ENCODE measurements at places on chromosomes 5 and 9. TPM values are rescaled to one million over a fixed set of nuclear protein-coding genes. Genes with fewer than 3 reads are reported as not detected.
A peak's percentile ranks its signal among the peaks of the same experiment; 100 is the strongest.

- peak; percentile 60 for DNase-seq
Observed at GRCh38 chr5:168947212-168947868, 353.6 kb downstream of the SLIT3 start.

- no peak for DNase-seq
Observed at GRCh38 chr5:67021962-67022361, 174.6 kb downstream of the CD180 start.

GRCh38 chr5:150789450-150789849 lies 10.9 kb downstream of the SMIM3 start:
- DNase-seq: no peak

GRCh38 chr5:157106630-157107461 lies 2.0 kb downstream of the HAVCR2 start:
- no peak for DNase-seq

DNA sequence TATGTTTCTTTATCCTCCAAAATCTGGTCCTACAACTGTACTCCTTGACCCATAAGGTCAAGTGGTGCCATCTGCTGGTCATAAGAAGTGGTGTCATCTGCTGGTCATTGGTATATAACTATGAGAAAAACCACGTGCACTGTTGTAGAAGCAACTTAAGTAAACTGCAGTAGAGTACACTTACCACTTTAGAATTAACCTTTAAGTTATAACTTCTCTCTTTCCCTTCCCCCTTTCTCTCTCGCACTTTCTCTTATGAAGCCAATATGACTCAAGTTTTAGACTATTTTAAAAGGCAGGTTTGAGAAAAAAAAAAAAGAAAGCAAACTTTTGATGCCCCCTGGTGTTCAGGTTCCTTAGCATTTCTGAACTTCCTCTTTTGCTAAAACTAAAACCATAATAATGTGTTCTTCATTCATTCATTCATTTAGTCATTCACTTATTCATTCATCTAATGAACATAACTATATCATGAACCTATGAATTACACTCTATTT lies 12.8 kb upstream of the MTAP start:
- peak; percentile 96 for DNase-seq

DNA sequence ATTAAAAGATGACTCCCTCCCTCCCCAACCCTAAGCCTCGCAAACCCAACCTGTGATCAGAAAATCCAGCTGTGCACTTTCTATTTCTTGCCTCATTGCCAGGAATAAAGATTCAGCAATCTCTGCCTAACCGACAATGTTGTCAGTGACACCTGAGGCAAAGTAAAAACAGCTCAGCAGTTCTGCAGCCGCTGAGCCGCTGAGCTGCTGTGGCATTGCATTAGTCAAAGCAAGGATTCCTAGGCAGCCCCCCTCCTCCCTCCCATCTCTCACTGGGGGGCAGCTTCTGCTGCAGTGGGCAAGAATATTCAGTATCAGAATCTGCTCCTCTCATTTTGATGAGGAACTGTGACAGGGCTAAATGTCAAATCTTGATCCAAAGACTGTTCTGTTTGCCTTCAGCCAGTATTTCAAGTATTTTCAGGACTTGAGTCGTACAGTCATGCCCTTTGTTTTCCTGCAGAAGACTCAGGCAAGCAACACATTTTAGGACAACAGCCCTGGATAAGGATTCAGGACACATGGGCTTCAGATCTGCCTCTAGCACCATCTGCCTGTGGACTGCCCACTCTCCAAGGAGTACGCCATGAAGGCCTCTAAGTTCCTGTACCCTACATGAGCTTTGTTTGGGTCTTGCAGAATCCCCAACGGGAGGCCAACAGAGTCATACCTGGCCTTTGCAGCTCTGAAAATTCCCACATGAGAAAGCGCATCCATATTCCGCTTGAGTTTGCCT lies 41.1 kb upstream of the DAP start:
- no peak for DNase-seq

DNA sequence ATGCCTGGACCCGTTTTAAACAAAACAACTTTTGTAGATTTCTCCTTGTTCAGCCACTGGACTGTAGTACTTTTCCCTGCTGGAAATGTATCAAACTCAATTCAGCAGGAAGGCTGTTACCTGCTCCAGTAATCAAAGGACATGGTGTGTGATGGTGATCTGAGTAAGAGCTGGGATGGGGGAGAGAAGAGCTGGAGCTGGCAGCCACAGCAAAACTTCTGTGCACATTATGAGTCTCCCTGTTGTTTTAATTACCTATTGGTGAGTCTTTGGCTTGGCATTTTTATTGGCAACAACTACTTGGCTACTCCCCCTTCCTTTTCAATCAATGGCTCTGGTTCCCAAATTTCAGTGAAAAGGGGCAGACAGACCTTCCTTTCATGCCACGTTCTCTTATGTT lies 9.7 kb downstream of the NREP start:
- no peak for DNase-seq

GRCh38 chr9:88920645-88921044 lies 70.6 kb upstream of the S1PR3 start:
- DNase-seq: peak; percentile 11

DNA sequence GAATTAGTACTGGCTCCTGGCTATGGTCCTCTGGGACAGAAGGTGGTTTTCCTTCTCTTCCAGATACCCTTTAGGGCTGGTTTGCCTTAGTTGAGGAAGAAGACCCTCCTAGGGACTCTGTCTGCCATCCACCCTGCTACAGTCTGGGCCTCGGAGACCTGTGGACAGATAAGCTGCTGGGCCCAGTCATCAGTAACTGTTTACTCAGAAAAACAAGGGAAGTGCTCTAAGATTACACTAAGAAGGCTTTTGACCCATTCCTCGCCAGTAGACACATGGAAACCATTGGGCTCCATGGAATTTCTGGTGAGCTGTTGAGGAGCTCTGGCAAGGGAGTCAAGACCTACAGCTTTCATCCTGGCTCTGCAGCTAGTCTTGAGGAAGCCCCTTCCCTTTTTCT lies 31.2 kb downstream of the LARP1 start:
- no peak for DNase-seq

- no peak for DNase-seq
Observed at GRCh38 chr9:73423891-73424290, 272.2 kb downstream of the ANXA1 start.

GRCh38 chr9:99019510-99020331 lies 76.0 kb downstream of the COL15A1 start:
- peak; percentile 35 for DNase-seq

- no peak for DNase-seq
Observed at GRCh38 chr5:109485030-109485429, 75.3 kb upstream of the PJA2 start.

- DNase-seq: no peak
Observed at GRCh38 chr5:80686757-80687156, 32.0 kb upstream of the DHFR start.

DNA sequence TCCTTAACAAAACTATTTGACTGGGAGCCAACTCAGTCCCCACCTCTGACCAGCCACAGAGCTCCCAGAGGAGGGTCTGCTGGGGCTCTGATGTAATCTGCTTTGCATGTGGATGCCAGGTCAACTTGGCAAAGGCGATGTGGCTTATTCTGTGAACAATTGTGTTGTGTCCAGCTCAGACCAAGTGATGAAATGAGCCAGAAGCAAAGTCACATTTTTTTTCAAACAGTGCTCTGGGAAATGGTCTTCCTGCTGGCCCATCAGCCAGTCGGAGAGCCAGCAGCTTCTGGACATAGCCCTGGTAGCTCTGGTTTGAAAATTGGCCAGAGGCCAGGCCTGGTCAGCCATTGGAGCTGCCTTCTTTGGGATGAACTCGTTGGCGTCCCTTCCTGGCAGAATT lies 86.5 kb downstream of the ANGPTL2 start:
- no peak for DNase-seq

- no peak for DNase-seq
Observed at GRCh38 chr5:79771387-79771786, 81.8 kb downstream of the CMYA5 start.

- peak; percentile 52 for DNase-seq
Observed at GRCh38 chr5:179858241-179858585, 404 bp downstream of the MRNIP start.

DNA sequence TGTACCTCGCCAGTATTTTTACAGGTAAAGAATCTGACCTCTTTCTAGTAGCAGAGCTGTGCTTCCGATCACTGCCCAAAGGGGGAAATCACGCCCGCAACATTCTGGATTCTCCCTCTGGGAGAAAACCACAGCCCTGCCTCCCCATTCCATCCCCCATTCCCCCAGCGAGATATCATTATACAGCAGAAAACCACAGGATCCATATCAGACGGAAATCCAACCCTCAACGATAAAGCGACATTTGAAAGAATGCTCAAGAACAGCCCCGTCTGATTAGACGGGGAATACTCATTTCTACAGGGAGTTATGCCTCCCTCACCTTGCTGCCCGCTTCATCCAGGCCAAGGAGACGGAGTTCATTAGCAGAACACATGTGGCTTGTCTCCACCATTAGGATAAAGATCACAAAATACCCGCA lies 172.8 kb downstream of the COL23A1 start:
- no peak for DNase-seq

GRCh38 chr5:174760721-174761120 lies 36.3 kb downstream of the MSX2 start:
- DNase-seq: no peak

- DNase-seq: no peak
Observed at GRCh38 chr9:132163457-132163875, 1.6 kb downstream of the NTNG2 start.

- no peak for DNase-seq
Observed at GRCh38 chr5:122947372-122947771, 89.2 kb downstream of the PPIC start.

DNA sequence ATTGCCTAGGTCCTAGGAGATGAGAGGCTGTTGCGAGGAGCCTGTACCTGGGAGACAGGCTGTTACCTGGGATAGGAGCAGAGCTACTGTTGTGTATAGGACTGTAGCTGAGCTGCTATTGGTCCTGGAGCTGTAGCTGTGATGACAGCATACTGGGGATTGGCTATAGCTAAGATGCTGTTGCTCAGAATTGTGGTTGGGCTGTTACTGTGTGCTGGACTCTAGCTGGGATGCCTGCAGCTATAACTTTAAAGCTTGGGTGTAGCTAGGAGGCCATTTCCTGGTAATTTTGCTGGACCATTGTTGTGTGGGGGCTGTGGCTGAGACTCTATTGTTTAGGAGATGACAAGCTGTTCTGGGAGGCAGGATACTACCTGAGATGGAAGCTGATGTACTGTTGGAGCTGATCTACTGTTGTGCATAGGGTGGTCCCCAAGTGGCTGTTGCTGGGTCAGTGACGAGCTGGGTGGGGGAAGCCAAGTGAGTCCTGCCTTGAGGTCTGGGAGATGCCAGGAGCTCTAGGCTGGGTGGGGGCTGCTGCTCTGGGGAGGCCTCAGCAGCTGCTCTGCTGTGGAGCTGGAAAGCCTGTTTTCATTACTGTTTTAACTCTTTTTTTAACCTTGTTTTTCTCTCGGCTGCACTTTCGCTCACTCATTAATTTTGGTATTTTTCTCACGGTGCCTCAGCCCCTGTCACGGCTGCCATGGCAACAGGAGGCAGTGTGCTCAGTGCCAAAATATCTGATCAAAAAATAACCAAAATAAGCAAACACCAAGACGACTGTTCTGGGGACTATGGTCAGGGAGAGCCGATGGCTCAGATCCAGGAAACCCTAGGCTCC lies 3.0 kb upstream of the PCDH1 start:
- DNase-seq: no peak

PAEP gene
- polyA plus RNA-seq: not detected

ACOT12 gene
- not detected for polyA plus RNA-seq

MARCOL gene
- 0.11 TPM for polyA plus RNA-seq

IL9 gene
- not detected for polyA plus RNA-seq

ANKRD55 gene
- 0.05 TPM for polyA plus RNA-seq

SAXO1 gene
- not detected for polyA plus RNA-seq

TAS2R1 gene
- not detected for polyA plus RNA-seq

GAPT gene
- not detected for polyA plus RNA-seq

MPDZ gene
- polyA plus RNA-seq: 19.5 TPM
